ENCODE measurements at places on chromosomes 6 and 20.

DNA sequence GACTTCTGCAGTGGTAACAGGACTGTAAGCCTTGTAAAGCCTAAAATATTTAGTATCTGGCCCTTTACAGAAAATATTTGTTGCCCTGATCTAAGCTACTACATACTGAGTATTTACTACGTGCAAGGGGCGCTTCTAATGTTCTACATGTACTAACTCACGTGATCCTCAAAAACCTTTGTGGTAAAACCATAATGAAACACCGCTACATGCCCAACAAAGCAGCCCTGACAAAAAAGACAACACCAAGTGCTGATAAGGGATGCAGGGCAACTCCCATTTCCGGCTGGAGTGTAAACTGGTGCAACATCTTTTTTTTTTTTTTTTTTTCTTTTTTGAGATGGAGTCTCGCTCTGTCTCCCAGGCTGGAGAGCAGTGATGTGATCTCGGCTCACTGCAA, 85.0 kb downstream of the SULF2 start:
- DNase-seq: no peak

DNA sequence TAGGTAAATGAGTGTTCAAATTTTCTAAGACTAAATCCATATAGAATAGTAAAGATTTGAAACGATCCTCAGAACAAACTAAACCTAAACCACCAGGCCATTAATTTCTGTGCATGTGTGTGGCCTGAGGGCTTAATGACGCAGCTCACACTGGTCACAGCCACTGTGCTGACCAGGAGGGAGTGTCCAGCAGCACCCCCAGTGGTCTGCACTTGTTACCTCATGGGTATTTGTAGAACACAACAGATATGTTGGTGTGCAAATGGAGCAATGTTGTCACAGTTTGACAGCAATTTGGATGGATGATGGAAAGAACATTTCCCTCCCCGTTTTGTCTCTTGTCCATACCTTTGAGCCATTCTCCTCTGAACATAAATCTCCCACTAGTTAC, 122.4 kb upstream of the EXOC2 start:
- DNase-seq: no peak

DNA sequence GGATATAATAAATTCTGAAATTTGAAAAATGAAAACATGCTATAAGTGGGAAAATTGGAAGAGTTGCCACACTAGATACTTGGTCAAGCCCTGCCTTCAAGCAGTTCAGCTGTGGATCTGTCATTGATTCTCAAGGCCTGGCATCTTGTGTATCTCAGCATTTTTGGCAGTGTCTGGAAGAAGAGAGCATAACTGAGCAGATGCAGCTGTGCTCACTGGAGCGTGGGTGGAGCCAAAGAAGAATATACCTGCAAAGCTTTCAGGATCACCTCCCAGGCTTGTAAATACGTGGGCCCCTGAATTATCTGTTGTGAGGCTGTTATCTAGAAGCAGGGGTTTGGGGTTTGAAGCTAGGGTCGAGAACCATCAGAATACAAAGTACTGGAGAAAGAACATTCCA, 31.3 kb upstream of the CHD6 start:
- no peak for DNase-seq

- no peak for DNase-seq
Measured at GRCh38 chr6:158397578-158397977, 85.3 kb downstream of the TULP4 start.

GRCh38 chr6:159045801-159046200, 1.0 kb upstream of the TAGAP start:
- no peak for DNase-seq

- DNase-seq: peak; percentile 87
Measured at GRCh38 chr6:53647462-53648094, 18.0 kb downstream of the KLHL31 start.

DNA sequence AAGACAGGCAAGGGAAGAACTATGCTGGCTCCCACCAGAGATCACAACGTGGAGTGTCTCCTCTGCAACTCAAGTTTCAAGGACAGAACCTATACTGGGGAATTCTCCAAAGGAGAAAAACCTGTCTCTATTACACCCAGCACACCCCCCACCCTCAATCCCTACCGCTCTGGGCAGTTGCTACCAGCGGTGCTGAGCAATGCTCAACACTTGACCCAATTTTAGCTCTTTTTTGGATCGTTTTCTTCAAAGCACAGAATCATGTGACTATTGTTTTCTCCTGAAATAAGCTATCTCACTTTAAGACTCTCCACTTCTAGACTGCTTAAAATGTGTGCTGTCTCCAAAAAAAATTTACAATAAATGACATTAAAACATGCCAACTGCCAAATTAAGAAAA, 23.3 kb downstream of the MAP7 start:
- DNase-seq: no peak

- DNase-seq: no peak
Measured at GRCh38 chr6:157912326-157912725, 69.3 kb upstream of the SYNJ2 start.

DNA sequence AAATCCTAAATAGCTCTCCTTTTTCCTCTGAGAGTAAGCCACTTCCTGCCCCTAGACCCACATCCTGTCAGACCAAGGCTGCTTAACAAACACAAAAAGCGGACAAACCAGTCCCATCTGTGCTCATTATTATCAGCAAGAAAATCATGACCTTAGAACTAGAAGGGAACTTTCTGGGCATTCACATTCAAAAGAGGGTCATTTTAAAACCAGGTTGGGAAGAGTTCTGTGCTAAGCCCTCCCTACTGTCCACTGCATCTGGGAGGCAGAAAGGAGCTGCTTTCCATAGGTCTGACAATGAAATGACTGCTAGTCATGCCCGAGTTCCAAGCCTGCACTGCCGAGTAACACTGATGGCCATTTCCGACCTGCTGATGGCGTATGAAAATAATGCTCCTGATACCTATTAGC, 15.4 kb downstream of the EZR start:
- no peak for DNase-seq

DNA sequence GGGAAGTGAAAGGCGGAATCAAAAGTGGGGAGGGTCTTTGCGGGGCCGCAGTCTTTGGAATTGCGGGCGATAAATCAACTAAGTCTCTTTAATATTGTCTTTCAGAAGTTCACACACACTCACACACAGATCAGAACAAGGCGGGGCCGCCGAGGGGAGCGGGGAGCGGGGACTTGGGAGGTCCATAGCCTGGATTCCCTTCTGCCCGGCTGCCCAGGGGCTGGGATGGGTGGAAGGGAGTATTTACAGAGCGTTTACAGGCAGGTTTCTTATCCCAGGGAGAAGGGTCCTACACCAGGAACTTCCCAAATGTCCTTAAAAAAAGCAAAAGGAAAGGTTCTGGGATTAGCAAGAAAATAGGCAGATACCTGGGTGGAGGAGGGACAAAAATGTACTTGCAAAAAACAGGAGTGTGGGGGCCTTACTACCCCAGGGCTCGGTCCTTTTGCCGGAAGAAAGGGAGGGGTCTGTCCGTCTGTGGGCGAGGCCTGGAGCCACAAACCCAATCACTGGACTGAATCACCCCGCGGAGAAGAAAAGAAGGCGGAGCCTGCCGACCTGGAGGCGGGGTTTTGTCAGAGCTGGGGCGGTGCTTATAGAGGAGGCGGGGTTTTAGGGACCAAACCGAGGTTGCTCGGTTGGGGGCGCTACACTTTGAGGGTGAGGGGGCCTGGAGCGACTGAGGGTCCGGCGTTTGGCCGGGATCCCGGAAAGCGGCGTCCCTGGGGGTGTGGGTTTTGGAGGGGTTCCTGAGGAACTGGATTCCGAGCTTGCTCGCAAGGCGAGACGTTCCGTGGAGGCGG, 3.2 kb downstream of the PRRT1 start:
- peak; percentile 84 for DNase-seq

GRCh38 chr6:3333263-3333662, 74.5 kb downstream of the PSMG4 start:
- no peak for DNase-seq

DNA sequence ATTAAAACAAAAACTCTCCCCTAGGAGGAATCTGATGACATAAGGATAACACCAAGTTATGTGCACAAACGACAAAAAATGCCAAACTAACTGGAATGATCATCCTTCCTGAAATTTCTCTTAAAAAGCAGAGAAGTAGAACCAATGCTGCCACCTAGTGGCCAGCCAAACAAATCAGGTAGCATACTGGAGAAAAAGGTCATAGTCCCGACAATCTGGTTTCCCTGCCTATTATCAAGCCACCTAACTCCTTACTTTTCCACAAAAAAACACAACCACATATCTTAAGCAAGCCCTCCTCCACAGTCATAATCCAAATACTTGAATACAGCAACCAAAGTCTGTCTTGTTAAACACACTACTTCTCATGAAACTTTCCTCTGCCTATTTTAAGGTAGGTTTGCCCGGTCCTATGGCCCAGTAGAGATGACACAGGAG, 5.3 kb downstream of the OARD1 start:
- DNase-seq: peak; percentile 73

GRCh38 chr20:53079261-53079691, 107.1 kb downstream of the TSHZ2 start:
- no peak for DNase-seq

GRCh38 chr6:26445934-26446667, 5.8 kb downstream of the BTN3A3 start:
- peak; percentile 56 for DNase-seq

DNA sequence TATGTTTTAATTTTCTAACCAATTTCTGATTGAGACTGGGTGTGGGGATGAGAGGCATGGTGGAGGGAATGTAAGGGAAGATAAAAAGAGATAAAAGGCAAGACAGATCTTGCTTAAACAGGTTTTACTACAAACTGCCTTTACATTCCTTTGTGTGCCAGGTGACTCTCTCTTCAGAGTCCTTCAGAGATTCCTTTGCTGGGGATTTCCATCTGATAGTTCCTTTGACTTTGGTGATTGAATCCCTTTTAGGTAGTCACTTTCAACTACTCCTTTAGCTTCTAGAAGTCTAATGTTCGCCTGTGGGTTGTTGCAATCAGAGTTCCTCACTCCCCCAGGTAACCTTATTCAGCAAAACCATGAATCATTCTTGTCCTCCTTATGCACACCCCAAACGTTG, 283.3 kb upstream of the MANEA start:
- DNase-seq: no peak

GRCh38 chr20:62914970-62915457, 11.3 kb downstream of the DIDO1 start:
- no peak for DNase-seq

GRCh38 chr6:26205161-26205624, 118.0 kb downstream of the HFE start:
- DNase-seq: peak; percentile 81

- peak; percentile 79 for DNase-seq
Measured at GRCh38 chr6:113690281-113691259, 166.6 kb upstream of the MARCKS start.

- peak; percentile 51 for DNase-seq
Measured at GRCh38 chr6:87066449-87067333, 28.2 kb downstream of the CGA start.

GRCh38 chr6:18352842-18353241, 34.3 kb upstream of the RNF144B start:
- DNase-seq: no peak

- peak; percentile 45 for DNase-seq
Measured at GRCh38 chr20:10217721-10218410, 764 bp upstream of the SNAP25 start.

DNA sequence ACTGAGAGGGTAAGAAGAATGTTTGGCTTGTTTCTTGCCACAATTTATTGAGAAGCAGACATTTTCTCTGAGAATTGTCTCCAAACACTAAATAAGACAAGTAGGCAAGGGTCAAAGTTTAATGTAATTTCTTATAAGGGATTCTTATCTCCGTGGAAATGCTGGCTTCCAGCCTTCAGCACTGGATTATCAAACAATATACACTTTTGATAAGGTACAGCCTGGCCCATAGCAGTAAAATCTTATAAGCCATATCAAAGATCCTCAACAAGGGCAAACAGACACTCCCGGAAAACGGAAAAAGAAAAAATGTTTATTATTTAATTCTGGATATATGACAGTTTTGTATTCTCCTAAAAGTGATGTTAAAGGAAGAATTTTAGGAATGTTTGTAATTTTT, 18.5 kb upstream of the ZSCAN9 start:
- no peak for DNase-seq

DNA sequence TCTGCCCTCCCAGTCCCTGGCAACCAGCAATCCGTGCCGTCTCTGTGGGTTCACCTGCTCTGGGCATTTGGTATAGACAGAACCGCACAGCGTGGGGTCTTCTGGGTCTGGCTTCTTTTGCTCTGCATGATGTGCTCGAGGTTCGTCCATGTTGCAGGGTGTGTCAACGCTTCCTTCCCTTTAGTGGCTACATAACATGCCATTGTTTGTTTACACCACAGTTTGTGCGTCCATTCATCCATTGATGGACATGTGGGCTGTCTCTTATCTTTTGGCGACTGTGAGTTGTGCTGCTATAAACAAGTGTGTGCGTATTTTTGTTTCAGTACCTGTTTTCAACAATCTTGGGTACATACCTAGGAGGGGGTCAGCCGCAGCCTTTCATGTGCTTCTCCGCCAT, 149.5 kb upstream of the RPS6KA2 start:
- DNase-seq: no peak

GRCh38 chr6:68086199-68086598, 548.9 kb upstream of the ADGRB3 start:
- no peak for DNase-seq

- no peak for DNase-seq
Measured at GRCh38 chr20:33280775-33281174, 2.2 kb upstream of the BPIFB1 start.

- DNase-seq: no peak
Measured at GRCh38 chr6:155584006-155584405, 128.4 kb upstream of the NOX3 start.

DNA sequence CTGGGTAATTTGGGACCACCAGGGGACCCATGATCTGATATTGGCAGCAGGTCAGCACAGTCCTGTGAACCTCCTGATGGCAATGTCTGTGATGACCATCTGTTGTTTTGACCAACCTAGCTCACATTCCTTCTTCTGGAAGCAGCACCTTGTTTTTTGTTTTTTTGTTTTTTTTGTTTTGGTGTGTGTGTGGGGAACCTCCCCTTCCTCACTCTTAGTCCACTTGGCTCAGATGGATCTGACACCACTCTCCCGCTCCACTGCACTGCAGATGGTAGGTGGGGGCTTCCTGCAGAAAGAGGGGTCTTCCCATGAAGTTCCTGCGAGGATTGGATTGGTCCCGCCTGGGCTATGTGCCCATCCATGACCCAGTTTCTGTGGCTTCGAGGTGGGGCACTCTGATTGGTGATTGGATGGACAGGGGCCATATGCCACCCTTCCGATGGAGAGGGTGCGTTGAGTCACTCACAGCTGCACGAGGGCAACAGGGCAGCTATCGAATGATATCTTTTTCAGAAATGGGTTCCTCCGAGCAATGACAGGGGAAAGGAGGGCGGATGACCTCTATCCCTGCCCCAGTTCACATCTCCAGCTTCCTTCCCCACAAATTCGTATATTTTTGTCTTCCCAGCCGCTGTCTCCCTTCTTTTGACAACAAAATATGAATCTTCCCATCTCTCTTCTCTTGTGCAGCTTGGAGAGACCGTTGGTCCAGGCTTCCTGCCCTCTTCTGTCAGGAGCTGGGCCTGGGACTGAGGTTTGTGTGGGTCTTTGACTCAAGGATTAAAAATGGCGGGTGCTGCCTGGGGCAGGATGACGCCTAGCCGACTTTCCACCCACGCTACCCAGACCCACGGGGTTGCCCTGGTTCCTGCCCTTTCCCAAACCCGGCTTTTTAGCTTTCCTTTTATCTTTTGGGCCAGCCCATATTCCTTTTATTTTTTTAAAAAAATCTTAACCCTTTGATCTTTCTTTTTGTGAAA, 132.1 kb upstream of the KCNG1 start:
- no peak for DNase-seq

Measured in inflammatory macrophage treated with lipopolysaccharide for 4 hours (primary cell).